ENCODE measurements at places on chromosomes 5 and 9. TPM values are rescaled to one million over a fixed set of nuclear protein-coding genes. Genes with fewer than 3 reads are reported as not detected.

The ADCY2 gene
- polyA plus RNA-seq: 6.6 TPM

GRCh38 chr5:149113669-149114068, 27.6 kb upstream of the ABLIM3 start:
- no peak for DNase-seq

The FAM153A gene
- 0.66 TPM for polyA plus RNA-seq

The EQTN gene
- 0.13 TPM for polyA plus RNA-seq

The GAPT gene
- 0.79 TPM for polyA plus RNA-seq

GRCh38 chr9:112541685-112542084, 55.1 kb downstream of the KIAA1958 start:
- peak; percentile 41 for DNase-seq

The ELOVL7 gene
- 3.3 TPM for polyA plus RNA-seq

DNA sequence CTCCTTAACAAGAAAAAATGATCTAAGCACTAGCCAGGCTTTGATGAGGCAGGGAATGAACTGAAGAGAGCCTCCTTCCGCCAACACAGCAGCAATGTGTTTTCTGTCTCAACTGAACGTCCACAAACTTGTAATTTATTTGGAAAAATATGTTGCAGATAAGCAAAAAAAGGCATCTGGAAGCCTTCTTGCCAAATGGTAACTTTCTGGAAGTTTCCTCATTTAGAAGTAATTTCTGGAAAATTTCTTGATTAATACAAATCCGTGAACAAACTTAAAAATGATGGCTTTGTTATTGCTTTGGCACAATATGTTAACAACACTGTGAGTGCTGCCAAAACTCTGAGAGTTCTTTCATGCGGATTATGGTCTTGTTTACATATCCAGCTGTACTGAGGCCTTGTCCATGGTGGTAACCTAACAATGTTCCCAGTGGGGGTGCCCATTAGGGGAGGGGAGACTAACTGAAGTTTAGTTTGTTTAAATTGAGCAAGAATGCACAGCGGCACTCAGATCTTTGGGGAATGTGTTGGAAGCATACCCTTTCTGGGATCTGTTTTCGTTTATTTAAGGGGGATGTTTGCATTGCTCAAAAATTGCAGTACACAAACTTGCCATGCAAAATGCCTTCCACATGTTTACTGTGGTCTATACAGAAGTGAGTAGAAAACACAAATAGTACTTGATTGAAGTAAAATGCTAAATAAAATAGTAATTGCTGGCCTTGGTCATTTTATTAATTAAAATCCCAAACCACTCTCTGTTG, 334.7 kb downstream of the NR2F1-AS1 start:
- peak; percentile 80 for DNase-seq

DNA sequence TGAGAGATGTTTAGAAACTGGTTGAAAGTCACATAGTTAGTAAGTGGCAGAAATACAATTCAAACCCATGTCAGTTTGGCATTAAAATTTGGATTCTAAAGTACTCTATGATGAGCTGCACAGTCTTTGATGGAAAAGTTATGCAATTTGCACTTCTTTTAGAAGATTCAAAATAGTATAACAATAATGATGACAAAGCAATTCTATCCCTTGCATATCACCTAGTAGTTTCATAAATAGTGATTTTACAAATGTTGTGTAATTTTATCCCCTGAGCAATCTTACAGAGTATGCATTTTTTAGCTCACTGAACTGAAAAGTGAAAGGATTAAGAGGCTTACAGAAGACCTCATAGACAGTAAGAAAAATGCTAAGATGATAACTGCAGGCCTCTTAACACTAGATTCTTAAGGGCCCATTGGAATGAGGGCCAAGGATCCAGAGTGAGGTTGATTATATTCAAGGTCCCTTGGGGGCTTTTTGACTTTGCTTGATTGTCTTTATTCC, 3.7 kb downstream of the C5orf46 start:
- DNase-seq: no peak

GRCh38 chr5:103066326-103066725, 53.6 kb downstream of the GIN1 start:
- DNase-seq: no peak

DNA sequence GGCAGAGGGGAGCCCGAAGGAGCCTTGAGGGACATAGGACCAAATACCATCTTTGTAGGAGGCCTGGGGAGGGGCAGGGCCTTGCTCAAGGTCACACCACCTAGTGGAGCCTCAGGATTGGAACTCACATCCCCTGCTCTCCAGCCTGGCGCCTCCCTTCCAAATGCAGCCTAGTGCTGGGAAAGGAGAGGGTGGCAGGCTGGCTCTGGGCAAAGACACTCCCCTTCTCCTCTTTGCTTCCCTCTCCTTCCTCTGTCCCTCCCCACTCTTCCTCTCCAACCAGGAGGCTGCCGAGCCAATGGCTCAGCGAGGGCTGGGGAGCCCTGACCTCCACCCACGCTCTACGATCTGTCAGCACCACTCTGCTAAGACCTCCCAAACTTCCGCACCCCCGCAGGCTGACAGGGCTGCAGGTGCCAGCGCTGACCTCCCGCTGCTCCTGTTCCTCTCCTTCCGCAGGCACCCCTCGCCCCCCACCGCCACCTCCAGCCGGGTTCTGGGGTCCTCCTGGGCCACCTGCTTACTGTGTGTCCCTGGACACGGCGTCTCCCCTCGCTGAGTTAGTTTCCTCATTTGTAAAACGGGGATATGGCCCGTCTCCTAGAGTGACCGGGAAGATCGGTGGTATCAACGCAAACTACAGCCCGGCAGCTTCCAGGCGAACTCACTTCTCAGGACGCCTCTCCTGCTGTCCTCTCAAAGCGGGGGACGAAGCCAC, 52.9 kb downstream of the C9orf50 start:
- DNase-seq: no peak

DNA sequence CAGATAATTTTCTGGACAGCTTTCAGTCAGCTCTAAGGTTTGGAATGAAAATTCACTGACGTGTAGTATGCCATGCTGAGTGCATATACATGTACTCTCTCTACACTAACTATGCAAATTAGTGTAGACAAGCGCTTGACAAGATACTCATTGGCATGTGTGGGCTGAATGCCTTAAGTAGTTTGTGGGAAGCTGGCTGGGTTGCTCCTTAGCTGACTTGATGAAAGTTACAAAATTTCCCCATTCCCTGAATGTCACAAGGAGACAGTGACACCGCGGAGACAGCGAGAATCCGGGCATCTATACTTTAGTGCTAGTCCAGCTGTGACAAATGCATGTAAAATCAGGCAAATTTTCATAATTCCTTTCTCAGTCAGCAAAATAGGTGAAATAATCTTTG, 51.6 kb upstream of the C5orf46 start:
- no peak for DNase-seq

- no peak for DNase-seq
These were observed 42.7 kb downstream of the OR2V1 start for GRCh38 chr5:181088289-181088688.

- DNase-seq: no peak
These were observed 76.7 kb downstream of the MARCHF3 start for GRCh38 chr5:126953640-126954039.

The ESM1 gene
- polyA plus RNA-seq: 0.19 TPM

The TMEM171 gene
- polyA plus RNA-seq: 0.23 TPM

GRCh38 chr5:100595152-100595811, 60.1 kb downstream of the FAM174A start:
- no peak for DNase-seq

The BTNL8 gene
- polyA plus RNA-seq: 0.10 TPM

DNA sequence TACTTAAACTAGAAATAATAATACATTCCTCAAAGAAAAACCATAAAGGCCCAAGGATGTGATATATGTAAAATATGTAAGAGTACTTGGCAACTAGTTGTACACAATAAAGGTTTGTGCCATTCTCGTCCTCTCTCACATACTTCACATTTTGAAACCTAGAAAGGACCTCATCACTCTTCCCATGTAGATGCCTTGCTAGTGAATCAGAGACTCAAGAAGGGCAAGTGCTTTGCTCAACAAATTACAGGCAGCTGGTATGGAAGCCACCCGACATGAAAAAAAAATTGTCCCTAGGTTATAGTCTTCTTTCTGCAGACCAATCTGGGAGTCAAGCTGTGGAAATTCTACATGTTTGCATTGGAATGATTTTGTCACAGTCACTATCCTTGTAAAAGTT, 31.7 kb downstream of the ADRB2 start:
- no peak for DNase-seq

The CCNH gene
- polyA plus RNA-seq: 25.7 TPM

The GADD45G gene
- 25.5 TPM for polyA plus RNA-seq

GRCh38 chr9:115263371-115264075, 145.6 kb upstream of the TNC start:
- DNase-seq: no peak

- no peak for DNase-seq
These were observed 39.8 kb downstream of the SERINC5 start for GRCh38 chr5:80216096-80216495.

- DNase-seq: no peak
These were observed 17.6 kb downstream of the TRIM14 start for GRCh38 chr9:98101416-98101815.

- DNase-seq: no peak
These were observed 56.7 kb upstream of the IRX1 start for GRCh38 chr5:3538886-3539285.

GRCh38 chr9:115204904-115205453, 87.0 kb upstream of the TNC start:
- no peak for DNase-seq

DNA sequence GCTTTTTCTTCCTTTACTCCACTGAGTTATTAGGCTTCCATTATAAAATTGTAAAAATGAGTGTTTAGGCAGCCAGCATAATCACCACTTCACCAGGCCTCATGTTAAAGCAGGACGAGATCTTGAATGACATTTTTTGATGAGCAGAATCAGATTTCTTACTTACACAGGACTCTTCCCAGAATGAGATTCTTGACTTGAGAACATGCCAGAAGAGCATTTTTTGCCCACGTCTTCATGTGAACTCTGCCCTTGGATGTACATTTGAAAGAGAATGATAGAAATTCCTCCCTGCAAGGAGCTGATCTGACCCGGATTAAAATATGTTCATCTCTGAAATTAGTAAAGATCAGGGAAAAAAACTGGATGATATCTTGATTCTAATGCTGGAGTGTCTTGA, 212.1 kb upstream of the ADRA1B start:
- DNase-seq: no peak

The LHX3 gene
- not detected for polyA plus RNA-seq

The TAF11L5 gene
- not detected for polyA plus RNA-seq

DNA sequence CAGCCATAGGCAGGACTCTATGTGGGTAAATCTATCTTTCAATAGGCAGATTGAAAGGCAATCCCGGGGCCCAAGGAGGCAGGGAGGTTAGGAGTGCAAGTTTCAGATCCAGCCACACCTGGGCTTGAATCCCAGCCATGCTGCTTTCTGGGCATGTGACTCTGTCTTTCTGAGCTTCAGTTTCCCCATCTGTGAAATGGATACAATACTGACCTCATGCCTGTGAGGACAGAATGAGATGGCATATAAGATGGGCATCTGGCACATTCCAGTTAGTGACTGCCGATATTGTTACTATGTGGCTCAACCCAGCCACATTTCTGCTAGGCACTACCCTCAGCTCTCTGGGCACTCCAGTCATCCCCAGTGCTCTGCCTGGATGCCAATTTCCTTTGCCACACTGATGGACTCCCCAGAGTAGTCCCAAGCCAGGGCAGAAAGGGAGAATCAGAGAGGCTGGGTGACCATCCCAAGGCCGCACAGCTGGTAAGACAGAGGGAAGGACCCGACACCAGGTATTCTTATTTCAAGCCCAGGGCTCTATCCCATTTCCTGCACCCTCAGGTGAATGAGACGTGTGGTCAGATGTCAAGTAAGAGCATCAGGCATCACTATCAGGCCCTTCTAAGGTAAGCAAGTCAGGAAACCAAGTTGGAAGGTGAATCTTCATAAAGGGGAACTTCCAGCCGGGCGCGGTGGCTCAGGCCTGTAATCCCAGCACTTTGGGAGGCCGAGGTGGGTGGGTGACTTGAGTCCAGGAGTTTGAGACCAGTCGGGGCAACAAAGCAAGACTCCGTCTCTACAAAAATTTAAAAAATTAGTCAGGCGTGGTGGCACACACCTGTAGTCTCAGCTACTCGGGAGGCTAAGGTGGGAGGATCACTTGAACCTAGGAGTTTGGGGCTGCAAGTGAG, 38.7 kb downstream of the SH3PXD2B start:
- no peak for DNase-seq

DNA sequence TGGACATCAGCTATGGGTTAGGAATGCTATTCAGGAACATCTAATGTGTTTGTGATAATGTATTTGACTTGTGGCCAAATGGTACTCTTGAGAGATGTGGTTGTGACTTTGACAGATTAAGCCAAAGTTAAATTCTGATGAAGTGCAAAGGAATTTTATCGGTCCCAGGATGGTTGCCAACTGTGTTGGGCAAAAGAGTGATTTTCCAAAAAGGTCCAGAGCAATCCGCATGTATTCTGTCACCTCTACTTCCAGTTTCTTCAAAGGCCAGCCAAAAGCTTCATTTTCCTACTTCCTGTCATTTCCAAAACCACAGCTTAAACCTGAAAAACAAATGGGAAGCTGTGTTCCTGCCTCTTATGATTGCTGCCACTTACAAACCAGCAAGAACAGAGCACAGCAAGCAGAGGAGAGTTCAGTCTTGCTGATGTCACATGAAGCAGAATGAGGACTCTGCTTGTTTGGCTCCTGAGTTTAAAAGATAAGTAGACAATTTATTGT, 59.8 kb downstream of the MARCHF3 start:
- DNase-seq: no peak

GRCh38 chr9:2785060-2785950, 58.6 kb downstream of the PUM3 start:
- DNase-seq: no peak

GRCh38 chr9:117344892-117345660, 69.8 kb downstream of the ASTN2 start:
- no peak for DNase-seq

Measured in urinary bladder (tissue), 4 donors.